ENCODE measurements at places on chromosomes 7 and 10.

GRCh38 chr10:69425511-69426298 is 9.0 kb upstream of the TACR2 start:
- DNase-seq: no peak

GRCh38 chr7:108003599-108003935 is 606 bp upstream of the LAMB1 start:
- no peak for DNase-seq

GRCh38 chr10:69645296-69646184 is 15.5 kb downstream of the FAM241B start:
- peak; percentile 25 for DNase-seq

- DNase-seq: no peak
These were observed 134.2 kb downstream of the RALA start for GRCh38 chr7:39757604-39758003.

GRCh38 chr7:151244196-151244840 is 4.2 kb downstream of the SMARCD3 start:
- no peak for DNase-seq

- DNase-seq: no peak
These were observed 1.7 kb downstream of the CDHR1 start for GRCh38 chr10:84196083-84196482.

DNA sequence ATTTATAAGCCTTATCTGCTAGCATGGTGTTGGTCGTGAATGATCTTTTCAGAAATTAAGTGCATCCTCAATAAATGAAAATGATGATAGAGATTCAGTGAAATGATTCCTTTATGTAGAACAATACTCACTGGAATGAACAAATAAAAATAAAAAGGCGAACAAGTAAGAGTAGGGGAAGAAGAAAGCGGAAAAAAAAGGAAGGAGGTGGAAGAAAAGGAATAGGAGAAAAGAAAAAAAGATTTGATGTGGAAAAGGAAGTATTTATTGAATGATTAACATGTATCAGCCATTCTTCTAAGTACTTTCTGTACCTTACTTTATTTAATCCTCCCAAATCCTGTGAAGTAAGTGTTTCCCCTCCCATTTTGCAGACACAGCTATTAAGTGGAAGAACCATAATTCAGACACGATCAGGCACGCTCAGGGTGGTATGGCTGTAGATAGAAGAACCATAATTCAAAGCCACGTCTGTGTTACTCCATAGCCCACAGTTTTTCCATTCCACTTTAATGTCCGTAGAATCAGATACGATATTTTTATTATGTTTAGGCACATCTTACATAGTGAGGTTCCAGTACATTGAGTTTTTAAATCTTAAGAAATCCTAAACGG is 156.2 kb upstream of the LAMB4 start:
- no peak for DNase-seq

GRCh38 chr7:100477871-100478267 is 1.1 kb downstream of the TSC22D4 start:
- DNase-seq: no peak

- DNase-seq: no peak
These were observed 93.2 kb downstream of the ADCYAP1R1 start for GRCh38 chr7:31145339-31145738.

DNA sequence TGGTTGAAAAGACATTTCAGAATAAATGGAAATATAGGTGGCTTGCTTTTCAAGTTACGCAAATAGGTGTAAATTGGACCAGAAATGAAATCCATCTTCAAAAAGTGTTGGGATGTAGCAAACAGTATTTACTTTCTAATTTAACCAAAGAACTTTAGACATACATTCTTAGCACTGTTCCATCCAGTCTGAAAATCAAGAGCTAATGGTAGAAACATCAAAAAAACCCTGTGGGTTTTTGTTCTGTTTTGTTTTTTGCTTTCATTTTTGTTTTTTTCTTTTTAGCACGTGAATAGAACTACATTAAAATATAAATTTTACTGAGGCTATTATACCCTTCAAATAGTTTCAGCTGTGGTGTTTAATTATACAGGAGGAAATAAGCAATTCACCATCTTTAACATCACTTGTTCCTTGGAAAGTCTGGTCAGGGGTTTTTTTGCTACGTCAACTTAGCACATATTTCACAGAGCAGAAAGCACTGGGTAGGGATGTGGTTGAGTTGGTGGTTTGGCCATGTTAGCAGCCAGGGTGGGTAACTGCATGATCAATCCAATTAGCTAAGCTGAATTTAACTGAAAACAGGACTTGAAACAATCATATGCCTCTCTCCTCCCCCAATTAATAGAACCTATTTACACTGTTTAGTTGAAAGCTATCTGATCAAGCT is 275.4 kb upstream of the PFKP start:
- no peak for DNase-seq

- no peak for DNase-seq
These were observed 321.4 kb upstream of the MEOX2 start for GRCh38 chr7:16007911-16008310.

DNA sequence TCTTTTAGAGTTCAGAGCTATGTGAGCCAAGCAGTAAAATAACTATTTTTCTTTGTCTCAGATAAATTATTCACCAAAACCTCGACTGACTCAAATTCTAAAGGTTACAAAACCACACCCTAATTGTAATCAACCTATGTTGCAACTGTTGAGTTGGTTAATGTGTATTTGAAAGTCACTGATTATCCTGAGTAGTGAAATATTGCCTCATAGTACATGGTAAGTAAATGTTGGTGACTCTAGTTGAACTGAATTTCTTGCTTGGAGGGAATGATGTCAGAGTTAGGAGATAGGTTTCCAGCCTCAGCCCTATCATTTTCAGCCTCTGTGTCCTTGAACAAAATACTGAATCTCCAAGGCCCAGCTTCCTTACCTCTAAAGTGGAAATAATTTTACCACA is 3.0 kb upstream of the CYP2C18 start:
- DNase-seq: no peak

- DNase-seq: no peak
These were observed 56.9 kb upstream of the MYL10 start for GRCh38 chr7:101686030-101686429.

DNA sequence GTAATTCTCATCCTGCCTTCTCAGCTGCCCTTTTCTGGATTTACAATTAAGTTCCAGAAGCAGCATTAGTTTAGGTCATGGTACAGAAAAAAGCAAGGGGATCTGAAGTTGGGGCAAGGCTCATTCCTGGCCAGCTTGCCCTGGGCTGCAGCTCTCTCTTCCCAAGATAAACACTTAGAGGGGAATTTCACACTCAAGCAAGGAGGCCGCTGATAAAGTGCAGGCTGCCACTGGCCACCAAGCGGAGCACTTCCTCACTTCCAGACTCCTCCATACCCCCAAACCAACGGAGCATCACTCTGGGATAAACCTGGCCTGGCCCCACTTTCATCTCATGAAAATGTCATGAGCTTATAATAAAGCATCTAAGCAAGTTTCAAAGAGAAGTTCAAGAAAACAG is 445.5 kb upstream of the MKI67 start:
- DNase-seq: no peak

DNA sequence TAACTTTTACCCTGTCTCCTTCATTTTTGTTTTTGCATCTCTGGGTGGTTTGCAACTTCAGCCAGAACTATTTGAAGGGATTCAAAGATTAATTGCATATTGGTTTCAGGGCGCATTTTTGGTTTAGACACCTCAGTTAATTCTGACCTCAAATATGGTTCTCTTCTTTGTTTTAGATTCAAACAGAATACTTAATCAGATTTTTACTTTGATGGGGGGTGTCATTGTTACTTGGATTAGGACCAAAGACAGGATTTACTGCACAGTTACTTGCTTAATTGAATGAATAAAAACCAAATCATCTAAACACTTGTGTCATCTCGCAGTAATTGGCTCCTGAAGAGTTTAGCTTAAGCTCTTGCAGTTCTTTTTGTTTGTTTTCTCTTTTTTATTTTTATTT is 100.9 kb downstream of the PHTF2 start:
- DNase-seq: no peak

DNA sequence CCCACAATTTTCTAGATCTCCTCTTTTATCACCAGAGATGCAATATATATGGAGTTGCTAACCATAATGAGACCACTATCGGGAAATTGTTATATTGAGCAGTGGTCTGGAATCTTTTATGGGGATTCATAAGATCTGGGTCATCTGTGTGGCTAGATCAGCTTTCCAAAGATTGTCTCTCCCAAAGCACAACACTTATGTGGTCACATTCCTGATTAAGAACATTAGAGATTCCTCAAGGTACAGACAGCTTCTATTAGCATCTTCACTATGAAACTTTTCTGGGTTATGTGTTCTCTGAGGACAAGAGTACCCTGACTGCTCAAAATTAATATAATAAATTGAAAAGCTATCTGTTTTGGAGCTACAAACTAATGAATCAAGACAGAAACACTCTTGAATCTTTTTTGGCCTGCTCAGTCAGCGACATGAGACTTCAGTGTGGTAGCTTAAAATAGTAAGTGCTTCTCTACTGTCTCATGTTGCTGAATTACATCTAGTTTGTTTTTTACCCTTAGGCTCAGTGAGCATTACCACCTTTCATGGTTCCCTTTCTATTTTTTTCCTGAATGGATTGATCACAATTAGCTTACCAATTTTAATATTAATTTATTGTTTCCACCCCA is 42.6 kb upstream of the STRIP2 start:
- no peak for DNase-seq

GRCh38 chr7:43212921-43213320 is 100.5 kb downstream of the HECW1 start:
- DNase-seq: no peak

GRCh38 chr7:155283565-155284194 is 14.0 kb upstream of the INSIG1 start:
- DNase-seq: peak; percentile 2

DNA sequence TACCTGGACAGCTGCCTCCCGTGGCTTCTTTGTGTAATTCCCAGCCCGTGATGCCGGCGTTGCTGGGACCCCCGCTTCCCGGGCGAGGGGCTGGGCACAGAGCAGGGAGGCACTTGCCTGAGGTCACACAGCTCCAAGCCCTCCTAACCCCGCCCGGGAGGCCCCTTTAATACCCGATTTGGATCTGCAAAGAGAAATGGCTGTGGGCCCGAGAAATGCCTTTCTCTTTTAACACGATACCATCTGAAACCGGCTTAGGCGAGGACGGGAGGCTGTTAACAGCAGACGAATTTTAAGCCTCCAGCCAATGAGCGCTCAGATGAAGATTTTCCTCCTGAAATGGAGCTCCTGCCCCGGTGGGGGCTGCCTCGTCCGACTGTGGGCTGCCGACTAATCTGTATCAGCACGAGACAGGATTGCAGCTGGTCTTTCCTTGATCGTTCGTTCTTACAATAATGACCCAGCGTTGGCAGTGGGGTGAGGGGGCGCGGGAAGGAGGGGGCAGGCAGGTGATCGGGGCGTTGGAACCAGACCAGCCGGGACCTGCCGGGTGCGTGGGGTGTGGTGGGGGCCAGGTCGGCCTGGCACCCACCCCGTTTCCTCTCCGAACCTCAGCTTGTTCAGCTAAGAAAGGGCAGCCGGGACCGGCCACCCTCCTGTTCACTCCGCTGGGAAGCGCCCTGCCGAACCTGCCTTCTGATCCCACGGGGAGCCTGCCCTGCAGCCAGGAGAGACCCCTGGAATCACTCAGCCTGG is 36.2 kb upstream of the FOXL3 start:
- no peak for DNase-seq

- no peak for DNase-seq
These were observed 78.5 kb downstream of the APBB1IP start for GRCh38 chr10:26516540-26517101.

GRCh38 chr7:157276091-157276561 is 60.7 kb upstream of the DNAJB6 start:
- DNase-seq: no peak

- DNase-seq: no peak
These were observed 121.8 kb upstream of the AFAP1L2 start for GRCh38 chr10:114526126-114526503.

GRCh38 chr7:78412216-78412858 is 613.8 kb downstream of the PHTF2 start:
- no peak for DNase-seq

- no peak for DNase-seq
These were observed 76.3 kb downstream of the FOXI2 start for GRCh38 chr10:127813290-127813689.

GRCh38 chr7:106566196-106566595 is 94.8 kb downstream of the CCDC71L start:
- no peak for DNase-seq

DNA sequence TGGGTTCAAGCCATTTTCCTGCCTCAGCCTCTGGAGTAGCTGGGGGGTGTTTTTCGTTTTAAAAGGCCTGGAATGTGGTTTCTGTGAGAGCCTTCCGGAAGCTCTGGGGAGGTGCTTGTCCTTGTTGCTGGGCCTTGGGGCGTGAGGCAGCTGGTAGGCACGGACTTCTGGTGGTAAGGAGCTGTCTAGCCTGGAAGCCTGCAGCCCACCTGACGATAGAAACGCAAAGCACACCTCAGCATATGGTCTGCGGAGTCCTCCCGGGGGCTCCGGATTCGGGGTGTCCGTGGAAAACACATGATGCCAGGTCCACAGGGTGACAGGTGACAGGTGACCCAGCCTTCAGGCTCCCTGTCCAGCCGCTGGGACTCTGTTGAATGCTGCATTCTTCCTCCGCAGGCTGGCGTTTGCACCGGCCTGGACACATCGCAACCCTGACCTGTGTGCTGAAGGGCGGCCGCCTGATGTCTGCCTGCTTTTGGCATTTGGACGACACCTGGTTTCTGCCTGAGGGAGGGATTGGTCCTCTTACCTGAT is 37.3 kb downstream of the INPP5A start:
- DNase-seq: no peak

GRCh38 chr10:92244796-92245195 is 46.1 kb downstream of the CPEB3 start:
- DNase-seq: no peak

GRCh38 chr10:108608860-108609259 is 1314.5 kb downstream of the XPNPEP1 start:
- DNase-seq: no peak

- DNase-seq: no peak
These were observed 248.7 kb downstream of the CAMK1D start for GRCh38 chr10:12597788-12598765.

- DNase-seq: no peak
These were observed 35.7 kb upstream of the PLEKHA1 start for GRCh38 chr10:122338609-122339441.

DNA sequence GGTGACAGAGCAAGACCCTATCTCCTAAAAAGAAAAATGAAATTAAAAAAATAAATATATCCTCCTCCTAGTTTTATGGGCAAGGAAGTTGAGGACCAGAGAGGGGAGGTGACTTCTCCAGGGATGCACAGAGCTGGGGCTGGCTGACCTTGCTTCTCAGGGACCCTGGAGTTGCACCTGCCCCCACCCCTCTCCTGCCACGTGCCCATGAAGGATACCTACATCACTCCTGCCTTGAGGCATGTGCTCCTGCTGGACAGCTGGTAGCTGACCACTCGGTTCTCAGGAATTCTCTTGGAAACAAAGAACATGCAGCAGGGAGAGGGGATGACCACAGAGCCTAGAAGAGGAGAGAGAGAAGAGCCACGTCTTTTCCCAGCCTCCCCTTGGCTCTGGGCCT is 522 bp downstream of the CCL24 start:
- DNase-seq: no peak

- DNase-seq: no peak
These were observed 39.6 kb upstream of the SP8 start for GRCh38 chr7:20826243-20826642.

Measured in left hindlimb (tissue), 1 donor.